ENCODE measurements at places on chromosomes 1 and 21.
A peak's percentile ranks its signal among the peaks of the same experiment; 100 is the strongest.

DNA sequence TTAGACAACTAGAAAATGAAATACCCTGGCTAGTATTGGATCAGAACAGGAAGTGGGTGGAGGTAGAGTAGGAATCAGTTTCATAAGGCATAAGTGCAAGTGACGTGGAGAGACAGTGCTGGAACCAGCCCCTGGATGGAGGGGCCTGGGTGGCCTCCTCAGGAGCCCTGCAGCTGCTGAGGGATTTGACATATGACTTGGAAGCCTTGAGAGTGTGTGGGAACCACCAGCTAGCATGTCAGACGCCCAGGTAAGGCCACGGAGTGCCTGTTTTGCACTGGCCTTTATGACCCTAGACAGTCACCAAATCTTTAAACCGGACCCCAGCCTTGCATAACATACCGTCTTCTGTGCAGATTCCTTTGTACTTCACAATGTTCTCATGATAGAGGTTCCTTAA, 94.4 kb downstream of the RAVER2 start:
- DNase-seq: no peak

- DNase-seq: peak; percentile 93
Observed at GRCh38 chr1:33387625-33388024, 43.3 kb downstream of the PHC2 start.

DNA sequence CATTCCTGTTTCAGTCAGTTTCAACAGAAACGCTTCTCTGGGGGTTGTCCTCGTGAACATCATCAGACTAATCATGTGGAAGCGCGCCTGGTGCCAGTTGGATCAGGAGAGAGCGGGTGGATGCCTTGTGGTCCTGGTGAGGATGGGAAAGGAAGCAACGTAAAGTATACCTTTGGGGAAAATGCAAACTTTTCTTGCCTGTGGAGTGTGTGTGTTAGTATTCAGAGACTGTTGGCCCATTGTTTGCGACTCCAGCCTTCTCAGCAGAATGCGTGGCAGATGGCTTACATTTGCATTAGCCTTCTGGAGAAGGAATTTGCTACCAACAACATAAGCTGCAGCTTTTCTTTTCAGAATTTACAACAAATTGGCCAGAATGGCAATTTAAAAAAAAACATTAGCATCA, 173.9 kb downstream of the RWDD3 start:
- DNase-seq: no peak

DNA sequence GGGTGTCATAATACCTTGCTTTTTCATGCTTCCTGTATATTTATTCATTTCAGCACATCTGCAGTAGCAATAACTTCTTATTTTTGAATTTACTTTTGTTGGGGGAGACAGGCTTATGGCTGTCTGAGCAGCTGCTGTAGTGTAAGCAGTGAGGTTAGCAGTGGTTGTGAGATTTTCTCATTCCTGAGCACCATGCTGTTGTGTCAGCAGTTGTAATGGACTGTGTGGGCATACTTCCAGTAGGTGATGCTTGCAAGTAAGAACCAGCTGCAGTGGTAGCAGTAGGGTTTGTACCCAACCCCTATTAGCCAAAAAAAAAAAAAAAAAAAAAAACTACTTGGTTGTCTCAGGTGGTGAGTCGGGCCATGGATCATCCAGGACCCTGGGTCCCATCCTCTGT, 311.6 kb downstream of the NUF2 start:
- no peak for DNase-seq

DNA sequence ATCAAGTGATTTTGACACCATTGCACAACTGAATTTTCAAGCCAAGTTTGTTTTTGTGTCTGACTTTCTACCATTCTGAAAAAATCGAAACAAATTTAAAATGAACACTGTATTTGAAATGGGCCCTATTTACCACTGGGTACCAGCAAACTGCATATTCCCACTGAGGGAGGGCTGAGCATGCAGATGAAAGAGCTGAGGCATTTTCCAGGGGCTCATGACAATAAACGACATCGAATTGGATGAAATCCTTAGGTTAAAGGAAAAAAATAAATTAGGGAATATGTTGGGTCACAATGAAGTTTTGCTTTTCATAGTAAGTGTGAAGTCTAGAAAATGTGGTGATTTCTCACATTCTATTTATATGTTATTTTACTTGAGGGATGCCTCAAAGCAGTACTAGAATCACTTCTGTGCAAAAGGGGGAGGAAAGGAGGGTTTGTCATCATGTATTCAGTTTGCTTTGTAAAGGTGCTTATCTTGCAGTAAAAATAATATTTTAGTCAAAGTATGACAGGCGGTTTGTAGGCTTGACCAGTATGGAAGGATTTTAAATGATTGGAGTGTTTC, 11.2 kb downstream of the ZBTB18 start:
- DNase-seq: no peak

GRCh38 chr21:28339403-28339802, 653.3 kb downstream of the LTN1 start:
- DNase-seq: no peak

GRCh38 chr1:34283142-34283541, 106.4 kb downstream of the C1orf94 start:
- no peak for DNase-seq

GRCh38 chr1:42943166-42943565, 15.5 kb downstream of the SLC2A1 start:
- DNase-seq: peak; percentile 93

DNA sequence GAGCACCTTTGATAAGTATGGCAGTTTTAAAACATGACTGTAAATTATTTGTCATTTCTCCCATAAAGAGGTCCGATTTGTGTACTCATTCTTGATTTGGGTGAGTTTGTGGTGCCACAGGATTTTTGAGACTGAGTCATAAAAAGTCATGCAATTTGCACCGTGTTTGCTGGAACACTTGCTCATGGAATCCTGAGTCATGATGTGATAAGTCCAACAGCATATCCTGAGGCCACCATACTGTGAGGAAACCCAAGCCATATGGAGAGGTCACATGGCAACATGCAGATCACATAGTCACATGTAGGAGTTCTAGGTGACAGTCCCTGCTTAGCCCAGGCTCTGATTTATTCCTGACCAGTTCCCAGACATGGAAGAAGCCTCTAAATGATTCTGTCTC, 40.8 kb upstream of the PRRX1 start:
- DNase-seq: peak; percentile 98

DNA sequence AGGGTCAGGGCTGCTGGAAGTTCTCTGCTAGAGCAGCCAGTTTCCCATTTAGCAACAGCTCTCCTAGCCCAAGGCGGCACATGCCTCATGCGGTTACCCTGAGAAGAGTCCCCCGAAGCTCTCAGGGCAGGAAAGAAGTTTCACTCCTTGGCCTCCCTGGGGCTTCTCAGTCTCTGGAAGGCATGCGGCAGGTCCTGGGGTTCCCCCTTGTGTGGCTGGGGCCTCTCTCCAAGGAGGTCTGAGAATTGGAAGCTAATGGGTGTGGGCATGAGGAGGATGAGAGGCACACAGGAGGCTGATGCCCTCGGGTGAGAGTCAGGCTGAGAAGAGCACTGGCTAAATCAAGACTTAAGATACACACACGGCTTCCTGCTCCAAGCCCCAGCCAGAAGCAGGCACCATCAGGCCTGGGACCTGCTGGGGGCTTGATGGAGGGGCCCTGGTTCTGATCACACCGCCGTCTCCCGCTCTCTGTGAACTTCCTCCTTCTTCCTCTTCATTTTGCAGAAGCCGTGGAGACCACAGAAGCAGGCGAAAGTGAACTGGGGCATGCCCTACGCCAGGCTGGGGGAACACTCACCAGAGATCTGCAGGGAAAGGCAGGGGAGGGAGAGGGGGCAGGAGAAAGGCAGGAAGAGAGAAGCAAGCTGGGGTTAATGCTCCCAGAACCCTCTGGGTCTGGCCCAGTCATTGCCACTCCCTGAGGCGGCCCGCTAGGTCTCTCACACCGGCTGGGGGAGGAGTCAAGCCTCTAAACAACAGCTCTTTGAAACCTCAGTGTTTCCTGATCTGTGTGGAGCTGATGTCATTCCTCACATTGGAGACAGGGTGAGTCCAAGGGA, 15.1 kb downstream of the BLACAT1 start:
- peak; percentile 96 for DNase-seq

DNA sequence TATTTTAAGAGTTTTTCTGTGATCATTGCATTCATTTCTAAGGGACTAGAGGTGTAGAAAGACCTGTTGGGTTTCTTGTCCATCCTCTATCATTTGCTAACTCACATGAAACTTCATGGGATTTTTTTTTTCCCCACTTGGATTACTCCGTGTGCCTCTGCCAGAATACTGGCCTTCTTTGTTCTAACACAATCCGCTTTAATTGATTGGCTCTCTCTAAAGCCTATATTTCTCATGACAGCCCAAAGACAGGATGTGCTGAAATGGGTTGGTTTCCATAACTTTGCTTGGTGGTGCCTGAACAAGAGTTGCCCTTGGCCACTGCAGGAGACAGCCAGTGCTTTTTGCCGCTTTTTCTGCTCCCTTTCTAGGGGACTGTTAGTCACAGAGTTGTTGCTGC, 12.2 kb downstream of the CACHD1 start:
- DNase-seq: no peak

DNA sequence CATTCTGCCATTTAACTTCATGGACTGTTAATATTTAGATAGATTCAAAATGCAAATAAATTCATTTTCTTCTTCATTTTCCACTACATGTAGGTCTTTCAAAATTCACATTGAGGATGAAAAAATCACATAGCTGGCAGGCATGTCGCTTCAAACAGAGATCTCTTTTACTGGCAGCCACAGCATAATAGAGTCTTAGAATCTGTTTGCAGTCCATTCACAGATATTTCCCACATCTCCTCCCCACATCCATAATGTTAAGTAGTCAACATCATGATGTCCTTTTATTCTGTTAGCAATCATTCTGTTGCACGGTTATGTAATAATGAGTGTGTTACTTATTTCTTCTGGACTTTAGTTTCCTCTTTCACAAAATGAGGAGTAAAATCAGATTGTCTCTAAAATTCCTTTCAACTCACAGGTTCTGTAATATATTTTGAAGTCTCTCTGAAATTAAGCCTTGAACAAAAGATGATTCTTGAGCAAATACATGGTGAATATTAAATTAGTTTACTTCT, 257.5 kb upstream of the SNX7 start:
- no peak for DNase-seq

GRCh38 chr1:243793298-243793697, 56.7 kb downstream of the AKT3 start:
- DNase-seq: no peak

GRCh38 chr1:179709841-179710329, 33.2 kb upstream of the FAM163A start:
- DNase-seq: peak; percentile 37

GRCh38 chr1:232472485-232473041, 157.4 kb downstream of the SIPA1L2 start:
- DNase-seq: no peak

DNA sequence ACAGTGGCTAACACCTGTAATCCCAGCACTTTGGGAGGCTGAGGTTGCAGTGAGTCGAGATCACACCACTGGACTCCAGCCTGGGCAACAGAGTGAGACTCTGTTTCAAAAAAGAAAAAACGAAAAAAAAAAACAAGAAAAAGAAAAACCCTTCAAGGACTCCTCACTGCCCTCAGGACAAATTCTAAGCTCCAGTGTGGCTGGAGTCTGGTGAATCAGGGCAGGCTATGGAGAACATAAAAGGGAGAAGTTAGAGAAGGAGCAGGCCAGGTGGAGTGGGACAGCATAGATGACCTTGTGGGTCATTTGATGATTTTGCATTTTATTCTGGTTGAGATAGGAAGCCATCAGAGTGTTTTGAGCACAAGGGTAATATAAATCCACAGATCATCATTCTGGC, 12.5 kb upstream of the UAP1 start:
- no peak for DNase-seq

- peak; percentile 76 for DNase-seq
Observed at GRCh38 chr1:241749041-241749944, 97.2 kb downstream of the WDR64 start.

DNA sequence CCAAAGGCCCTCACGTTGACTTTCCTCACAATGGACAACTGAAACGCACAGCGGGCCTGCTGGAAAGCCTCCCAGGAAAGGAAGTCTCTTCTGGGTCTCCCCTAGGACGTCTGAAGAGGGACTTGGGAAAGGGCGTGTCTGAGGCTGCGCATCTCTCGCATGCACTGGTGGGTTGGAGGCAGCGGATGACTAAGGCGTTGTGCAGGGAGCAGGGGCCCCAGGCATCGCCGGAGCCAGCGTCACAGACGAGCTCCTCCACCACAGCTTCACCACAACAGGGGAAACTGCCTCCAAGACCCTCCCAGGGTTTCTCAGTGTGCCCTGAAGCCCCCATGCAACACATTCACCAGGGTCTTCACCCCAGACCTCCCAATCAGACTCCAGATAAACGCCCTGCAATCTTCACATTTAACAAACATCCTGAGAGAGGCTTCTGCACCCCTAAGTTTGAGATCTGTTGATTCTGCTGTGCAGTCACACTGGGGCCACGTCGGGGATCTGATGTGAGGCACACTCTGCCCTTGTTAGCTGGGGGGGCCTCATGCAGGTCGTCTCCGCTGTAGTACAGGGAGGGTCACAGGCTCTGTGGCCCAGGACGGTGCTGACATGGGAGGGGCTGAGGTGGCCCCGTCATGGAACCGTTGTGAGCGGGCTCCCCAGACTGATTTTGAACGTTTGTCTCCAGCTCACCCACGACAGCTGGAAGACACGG, 7.0 kb upstream of the TFF1 start:
- no peak for DNase-seq

GRCh38 chr1:21886486-21887215, 50.5 kb downstream of the HSPG2 start:
- no peak for DNase-seq

- DNase-seq: peak; percentile 86
Observed at GRCh38 chr1:186715887-186716809, 35.9 kb upstream of the PTGS2 start.

- peak; percentile 84 for DNase-seq
Observed at GRCh38 chr1:172976222-172977041, 74.3 kb downstream of the TNFSF18 start.

GRCh38 chr21:39062196-39062595, 121.1 kb downstream of the PSMG1 start:
- DNase-seq: no peak

- no peak for DNase-seq
Observed at GRCh38 chr1:67615886-67616285, 69.1 kb upstream of the GADD45A start.

GRCh38 chr1:21261551-21262292, 28.5 kb downstream of the ECE1 start:
- peak; percentile 84 for DNase-seq

DNA sequence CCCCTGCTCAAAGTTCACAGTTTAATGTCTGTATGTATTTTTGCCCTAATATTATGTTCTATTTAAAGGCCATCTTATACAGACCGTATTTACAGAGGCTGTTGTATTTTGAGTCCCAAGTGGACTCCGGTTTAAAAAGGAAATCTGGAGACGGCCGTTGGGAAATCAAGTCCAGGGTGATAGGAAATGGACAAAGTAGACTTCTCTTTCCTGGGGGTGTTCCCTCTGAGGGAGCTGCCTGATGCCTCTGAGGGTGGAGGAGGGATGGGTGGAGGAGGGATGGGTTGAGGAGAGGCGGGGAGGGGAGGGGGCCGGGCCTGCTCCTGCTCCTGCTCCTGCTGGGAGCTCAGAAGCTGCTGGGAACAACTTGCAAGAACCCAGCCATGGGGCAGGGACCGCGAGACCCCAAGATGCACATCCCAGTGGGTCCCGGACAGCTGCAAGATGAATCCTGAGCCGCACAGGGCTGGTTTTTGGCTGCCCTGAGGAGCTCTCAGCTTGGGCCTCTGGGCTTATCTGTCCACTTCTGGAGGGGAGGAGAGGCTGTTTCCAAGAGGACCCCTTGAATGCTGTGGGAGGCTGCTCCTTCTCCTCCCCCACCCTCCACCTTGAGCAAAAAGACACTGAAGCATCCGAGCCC, 12.0 kb upstream of the ACTL8 start:
- DNase-seq: no peak

- DNase-seq: peak; percentile 48
Observed at GRCh38 chr1:88768816-88769215, 84.7 kb downstream of the PKN2 start.
